Osteocyte (in vitro differentiated cells): ENCODE measurements at places on chromosomes 13 and 19. TPM values are rescaled to one million over a fixed set of nuclear protein-coding genes. Genes with fewer than 3 reads are reported as not detected.

Gene ZNF431
- total RNA-seq: 9.8 and 11.3 TPM in 2 replicates

DNA sequence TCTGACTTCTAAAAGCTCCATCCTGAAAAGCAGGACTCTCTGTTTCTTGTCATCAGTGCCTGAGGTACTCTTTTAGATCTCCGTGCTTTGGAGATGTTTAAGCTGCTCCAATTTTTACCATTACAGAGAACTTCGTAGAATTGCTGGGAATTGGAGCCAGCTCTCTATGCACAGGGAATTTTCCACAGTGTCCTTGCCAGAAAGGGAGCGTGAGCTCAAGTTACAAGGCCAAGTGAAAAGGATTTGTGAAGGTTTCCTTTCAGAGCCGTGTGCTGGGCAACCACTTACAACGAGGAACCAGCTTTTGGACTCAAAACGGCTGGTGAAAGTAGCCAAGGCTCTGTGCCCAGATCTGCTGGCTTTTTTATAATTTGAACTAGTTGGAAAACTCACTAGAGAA is 82.6 kb downstream of the NUFIP1 start:
- DNase-seq: no peak

DNA sequence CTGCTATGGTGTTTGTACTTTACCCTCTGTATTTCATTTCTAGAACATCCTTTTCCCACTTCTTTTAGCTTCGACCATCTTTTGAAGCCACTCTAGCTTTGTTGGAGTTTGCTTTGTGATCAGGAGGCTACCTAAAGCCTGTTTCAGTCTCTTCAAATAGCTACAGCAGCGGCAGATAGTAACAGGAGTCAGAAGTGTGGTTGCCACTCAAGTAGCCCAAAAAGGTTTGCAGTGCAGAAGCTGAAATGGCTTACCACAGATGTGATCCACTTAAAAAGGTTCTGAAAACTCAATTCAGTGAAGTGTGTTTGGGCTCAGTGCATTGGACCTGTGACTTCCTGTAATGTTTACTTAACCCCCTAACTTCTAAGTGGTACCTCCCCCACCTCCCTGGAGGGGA is 26.2 kb downstream of the WASF3 start:
- DNase-seq: no peak

DNA sequence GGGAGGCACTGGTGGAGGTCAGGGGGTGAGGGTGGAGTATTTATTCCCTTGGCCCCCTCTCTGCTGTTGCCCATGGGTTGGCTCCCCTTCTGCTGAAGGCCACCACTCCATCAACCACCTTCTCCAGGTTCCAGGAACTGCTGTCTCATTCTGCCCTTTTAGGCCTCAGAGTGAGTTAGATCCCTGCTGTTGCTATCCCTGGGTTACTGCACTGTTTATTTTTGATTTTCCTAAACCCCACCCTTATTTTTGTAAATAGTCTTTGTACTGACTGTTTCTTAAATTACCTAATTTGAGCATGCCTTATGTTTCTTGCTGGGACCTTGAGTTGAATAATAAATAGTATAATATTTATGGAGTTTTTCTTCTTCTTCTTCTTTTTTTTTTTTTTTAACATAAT is 132.8 kb downstream of the RGCC start:
- DNase-seq: no peak

DNA sequence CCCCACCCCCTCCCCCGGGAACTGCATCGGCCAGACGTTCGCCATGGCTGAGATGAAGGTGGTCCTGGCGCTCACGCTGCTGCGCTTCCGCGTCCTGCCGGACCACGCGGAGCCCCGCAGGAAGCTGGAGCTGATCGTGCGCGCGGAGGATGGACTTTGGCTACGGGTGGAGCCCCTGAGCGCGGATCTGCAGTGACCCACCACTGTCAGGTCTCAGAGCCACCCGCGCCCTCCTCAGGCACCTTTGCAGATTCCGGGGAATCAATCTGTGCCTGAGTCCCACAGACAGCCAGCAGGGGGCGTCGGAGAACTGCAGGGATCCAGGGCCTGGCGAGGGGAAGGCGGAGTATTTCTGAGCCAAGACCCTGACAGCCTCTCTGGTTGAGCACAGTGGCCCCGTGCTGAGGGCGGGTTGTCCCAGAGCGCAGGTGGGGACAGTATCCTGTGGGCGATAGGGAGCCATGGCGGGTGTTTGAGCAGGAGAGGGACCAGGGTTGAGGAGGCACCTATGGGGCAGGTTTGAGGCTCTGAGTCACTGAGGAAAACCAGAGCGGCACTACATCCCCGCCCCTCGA is 30.4 kb upstream of the CYP4F8 start:
- DNase-seq: peak; percentile 91

DNA sequence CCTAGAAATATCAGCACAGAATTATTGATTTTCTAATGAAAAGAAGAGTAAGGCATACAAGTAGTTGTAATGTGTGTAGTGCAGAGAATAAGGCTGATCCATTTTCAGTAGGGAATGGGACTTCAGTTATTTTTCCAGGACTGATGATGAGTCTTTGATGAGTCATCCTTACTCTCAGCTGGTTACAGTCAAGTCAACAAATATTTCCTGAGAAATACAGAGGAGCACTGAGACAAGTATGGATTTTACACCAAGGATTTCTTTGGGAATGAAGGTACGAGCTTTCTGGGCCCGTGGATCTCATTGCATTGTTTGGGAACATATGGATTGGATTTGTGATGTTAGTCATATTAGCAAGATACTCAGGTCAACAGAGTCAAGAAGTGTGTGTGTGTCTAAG is 502.7 kb downstream of the FGF9 start:
- no peak for DNase-seq

GRCh38 chr19:53467485-53468262 is at the start of gene ZNF813:
Gene ZNF813, plus strand, starts transcription at chr19:53467733. Its CDS starts 16,090 bp downstream, at chr19:53483823.
- DNase-seq: peak; percentile 95

- no peak for DNase-seq
Observed at GRCh38 chr13:74103970-74104555, 30.1 kb downstream of the KLF12 start.

DNA sequence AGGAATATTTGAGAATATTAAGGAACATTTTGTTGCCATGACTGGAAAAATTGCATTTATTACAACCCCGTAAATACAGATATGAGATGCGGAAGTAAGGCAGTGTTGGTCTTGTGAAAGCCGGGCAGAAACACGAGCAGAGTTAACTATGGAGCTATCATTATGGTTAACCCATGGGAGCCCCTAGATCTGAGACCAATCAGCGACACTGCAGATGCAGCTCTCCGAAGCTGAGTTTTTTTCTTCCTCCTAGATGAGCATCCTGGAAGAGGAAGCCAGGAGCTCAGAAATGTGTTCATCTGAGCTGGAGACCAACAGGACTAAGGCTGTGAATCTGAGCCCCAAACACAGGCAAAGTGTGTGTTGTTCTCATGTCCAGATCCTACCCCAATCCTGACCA is 123.0 kb upstream of the KL start:
- no peak for DNase-seq
